Right cardiac atrium (tissue), 5 donors: ENCODE measurements at places on chromosomes 11 and 22. TPM values are rescaled to one million over a fixed set of nuclear protein-coding genes. Genes with fewer than 3 reads are reported as not detected.
A peak's percentile ranks its signal among the peaks of the same experiment; 100 is the strongest.

GRCh38 chr11:41284354-41284753 lies 175.1 kb downstream of the LRRC4C start:
- no peak for DNase-seq

DNA sequence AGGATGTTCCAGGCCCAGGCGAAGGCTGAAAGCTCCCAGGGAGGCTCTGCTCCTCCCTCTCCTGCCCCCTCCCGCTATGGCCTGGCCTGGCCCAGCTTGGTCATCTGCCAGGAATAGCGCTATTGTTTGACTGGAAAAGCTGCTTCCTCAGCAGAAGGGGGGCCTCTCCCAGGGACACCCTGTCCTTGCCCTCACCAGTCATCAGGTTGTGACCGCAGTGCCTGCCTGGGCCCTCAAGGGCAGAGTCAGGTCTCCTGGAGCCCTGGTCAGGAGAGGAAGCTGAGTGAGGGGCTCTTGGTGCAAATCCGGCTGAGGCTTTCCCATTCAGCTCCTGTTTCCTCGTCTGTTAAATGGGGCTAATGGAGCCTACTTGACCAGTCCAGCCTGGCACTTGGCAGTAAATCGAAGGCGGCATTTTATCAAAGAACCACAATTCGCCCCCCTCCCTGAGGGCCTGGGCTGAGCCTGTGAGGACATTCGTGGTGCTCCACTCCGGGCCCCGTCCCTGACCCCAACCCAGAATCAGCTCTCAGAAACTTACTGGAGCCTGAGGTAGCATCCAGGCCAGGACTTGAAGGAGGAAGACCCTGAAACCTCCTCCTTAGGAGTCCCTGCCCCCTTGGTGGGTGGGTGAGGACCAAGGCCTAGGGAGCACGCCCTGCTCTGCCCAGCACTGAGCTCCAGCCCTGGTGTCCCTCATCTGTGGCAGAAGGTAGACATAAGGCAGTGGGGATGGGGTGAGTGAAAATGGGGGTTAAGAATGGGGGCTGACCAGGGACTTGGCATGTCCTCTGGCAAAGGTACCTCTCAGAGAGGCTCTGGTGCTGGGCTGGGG lies 2.0 kb upstream of the CASTOR1 start:
- peak; percentile 94 for DNase-seq

DNA sequence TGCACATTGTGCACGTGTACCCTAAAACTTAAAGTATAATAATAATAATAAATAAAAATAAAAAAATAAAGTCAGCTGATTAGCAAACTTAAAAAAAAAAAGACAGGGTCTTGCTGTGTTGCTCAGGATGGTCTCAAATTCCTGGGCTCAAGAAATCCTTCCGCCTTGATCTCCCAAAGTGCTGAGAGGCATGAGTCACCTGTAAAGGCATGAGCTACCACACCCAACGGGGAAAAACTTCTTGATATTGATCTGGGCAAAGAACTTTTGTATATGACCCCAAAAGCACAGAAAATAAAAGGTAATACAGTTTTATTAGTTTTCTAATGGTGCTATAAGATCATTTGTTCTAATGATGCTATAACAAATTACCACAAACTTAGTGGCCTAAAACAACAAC lies 46.1 kb downstream of the ENTHD1 start:
- DNase-seq, result no peak

- DNase-seq, result no peak
Observed at GRCh38 chr11:126186708-126187529, 24.5 kb downstream of the RPUSD4 start.

DNA sequence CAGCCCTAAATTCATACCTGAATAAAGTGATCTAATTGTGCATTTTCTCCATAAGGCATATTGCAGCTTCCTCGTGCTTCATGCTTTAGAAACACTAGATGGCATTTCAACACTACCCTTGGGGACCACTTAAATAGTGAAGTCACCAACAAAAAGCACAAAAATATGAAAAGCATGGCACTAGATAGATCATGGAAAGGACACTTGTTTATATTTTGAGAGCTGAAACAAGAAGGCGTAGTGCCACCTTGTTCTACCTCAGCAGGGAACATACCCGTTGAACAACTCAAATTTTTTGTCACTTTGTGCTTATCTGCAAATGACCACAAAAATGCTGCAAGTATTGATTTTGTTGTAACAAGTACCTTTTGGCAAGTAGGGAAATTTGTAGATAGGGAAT lies 8.6 kb downstream of the TBCEL start:
- no peak for DNase-seq

Gene NCAM1
- 191 TPM for total RNA-seq

Gene TRPC6
- 0.26 TPM for total RNA-seq

Gene OOSP4A
- not detected for total RNA-seq
